ENCODE measurements at places on chromosomes 1 and 21.

DNA sequence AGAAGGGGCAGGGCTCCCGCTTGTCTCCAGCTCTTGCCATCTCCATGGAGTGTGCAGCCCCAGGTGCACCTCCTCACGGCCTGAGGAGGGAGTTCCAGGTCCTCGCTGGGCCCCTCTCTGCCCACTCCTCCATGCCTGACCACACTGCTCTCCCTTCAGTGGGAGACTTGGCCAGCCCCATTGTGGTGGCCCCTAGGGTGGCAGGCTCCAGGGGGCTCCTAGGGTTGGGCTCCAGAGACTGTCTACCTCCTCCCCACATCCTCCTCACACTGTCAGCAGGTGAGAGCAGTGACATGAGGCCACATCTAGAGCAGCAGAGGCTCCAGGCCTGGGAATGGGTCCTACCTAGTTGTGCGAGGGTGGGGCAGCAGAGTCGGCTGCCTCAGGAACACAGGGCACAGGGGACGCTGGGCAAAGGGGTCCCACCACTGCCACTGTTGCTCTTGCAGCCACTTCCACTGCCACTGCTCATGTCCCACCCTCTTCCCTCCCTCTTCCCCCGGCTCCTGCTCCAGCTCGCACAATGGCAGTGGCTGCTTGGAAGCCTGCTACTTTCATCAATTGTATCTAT is 514.8 kb downstream of the MRPL39 start:
- no peak for DNase-seq

DNA sequence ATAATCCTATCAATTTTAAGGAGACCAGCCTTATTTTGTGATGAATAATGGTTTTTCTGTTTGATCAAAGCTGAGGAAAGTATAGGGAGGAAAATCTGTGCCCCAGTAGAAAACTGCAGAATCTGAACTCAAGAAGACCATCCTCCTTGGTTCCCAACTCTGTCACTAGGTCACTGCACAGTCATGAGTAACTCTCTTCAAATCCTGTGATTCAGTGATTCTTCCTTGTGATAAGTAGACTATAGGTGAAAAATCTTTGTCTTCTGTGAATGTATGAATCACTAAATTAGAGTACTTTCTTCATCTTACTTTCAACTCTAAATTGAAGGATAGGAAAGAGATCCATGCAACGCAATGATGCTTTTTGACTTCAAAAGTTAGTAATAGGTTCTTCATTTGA is 13.3 kb upstream of the OR2L5 start:
- no peak for DNase-seq

GRCh38 chr1:95197616-95198252 is 36.3 kb upstream of the RWDD3 start:
- no peak for DNase-seq

DNA sequence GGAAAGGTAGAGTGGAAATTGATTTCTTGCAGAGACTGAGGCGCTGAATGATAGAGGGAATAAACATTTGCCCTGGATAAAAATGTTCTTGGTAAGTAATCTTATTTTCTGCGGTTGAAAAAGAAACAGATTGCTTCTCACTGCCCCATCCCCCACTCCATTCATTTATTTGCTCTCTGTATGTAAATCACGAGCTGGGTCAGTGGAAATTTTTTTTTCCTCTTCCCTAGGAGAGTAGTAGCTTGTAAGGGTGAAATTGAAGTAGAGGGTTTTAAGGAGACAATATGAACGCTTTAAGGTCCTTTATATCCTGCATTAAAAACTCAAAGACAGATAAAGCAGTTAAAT is 1.4 kb upstream of the BRINP3 start:
- no peak for DNase-seq

GRCh38 chr1:169724168-169724567 is 9.7 kb downstream of the SELE start:
- no peak for DNase-seq

DNA sequence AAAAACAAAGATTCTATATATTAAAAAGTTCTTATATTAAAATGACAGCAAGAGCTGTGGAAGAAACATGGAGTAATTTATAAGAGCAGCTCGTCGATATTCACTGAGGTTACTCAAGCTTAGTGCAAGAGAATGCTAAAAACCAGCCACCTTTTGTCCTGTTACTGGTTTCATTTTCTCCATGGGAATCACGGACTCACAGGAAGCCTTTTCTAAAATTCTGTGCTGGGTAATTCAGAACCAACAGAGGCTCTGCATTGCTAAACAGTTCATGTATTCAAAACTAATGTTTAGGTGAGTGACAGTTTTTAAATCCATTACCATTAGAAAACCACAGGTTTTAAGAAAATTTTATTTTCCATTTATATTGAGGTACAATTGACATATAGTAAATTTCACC is 147.8 kb upstream of the MAP1LC3C start:
- no peak for DNase-seq

DNA sequence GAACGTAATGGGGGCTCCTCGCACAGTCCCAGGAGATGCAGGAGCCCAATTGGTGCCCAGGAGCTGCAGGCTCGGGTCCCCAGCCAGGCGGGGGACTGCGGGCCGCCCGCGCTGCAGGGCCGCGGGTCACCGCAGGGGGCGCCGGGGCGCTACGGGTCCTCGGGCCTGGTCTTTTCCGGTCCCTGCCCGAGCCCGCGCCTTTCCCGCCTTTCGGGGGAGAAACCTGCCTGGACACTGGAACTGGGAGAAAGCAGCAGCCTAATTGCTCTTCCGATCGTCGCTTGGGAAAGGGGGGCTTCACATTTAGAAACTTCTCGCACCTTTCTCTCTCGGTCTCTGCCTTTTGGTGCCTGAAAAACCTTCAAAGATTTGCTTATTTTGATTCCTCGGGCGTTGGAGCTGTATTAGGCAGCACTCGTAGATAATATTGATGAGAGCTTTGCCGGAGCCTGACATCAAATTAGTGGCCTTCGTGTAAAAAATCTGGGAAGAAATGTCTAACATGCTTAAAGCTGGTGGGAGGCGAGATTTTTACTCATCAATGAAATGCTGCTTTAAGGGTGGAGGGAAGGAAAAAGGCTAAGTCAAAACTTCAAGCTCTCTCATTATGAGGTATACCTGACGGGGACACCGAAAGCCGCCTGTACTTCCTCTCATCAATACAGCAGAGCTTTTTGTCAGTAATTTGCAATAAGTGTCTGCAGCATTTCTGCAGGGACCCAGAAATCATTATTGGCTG is 12.6 kb upstream of the BARHL2 start:
- DNase-seq: no peak

- peak; percentile 80 for DNase-seq
Observed at GRCh38 chr1:100400404-100400803, 48.1 kb downstream of the CDC14A start.

DNA sequence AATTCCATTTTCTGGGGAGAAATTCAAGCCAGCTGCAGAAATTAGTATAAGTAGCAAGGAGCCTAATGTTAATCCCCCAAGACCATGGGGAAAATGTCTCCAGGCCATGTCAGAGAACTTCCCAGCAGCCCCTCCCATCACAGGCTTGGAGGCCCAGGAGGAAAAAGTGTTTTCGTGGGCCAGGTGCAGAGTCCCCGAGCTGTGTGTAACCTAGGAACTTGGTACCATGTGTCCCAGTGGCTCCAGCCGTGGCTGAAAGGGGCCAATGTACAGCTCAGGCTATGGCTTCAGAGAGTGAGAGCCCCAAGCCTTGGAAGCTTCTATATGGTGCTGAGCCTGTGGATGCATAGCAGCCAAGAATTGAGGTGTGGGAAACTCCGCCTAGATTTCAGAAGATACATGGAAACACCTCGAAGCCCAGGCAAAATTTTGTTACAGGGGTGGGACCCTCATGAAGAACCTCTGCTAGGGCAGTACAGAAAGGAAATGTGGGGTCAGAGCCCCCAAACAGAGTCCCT is 286.3 kb downstream of the MATN1 start:
- no peak for DNase-seq

DNA sequence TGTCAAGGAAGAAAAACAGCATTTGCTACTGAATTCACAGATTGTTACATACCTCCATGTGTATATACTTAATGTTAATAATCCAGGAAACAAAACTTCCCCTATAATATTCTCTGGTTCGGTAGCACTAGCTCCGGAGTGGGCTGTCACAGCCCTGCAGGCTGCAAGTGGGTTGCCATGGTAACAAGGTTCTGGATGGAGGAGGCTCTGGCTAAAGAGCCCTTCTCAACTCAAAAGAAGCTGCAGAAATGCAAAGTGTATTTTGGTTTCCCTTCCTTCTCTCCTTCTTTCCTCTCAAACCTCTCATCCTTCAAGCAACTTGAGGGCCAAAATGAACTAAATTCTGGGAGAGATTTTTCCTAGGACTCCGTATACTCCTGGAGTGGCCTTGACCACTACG is 45.2 kb downstream of the ASTN1 start:
- no peak for DNase-seq

- DNase-seq: no peak
Observed at GRCh38 chr1:66250075-66250474, 283.9 kb upstream of the SGIP1 start.

GRCh38 chr1:181112071-181112929 is 23.8 kb downstream of the IER5 start:
- no peak for DNase-seq

- no peak for DNase-seq
Observed at GRCh38 chr1:72932025-72932424, 649.7 kb upstream of the NEGR1 start.

GRCh38 chr1:53572065-53572814 is 113.0 kb downstream of the DMRTB1 start:
- no peak for DNase-seq

- no peak for DNase-seq
Observed at GRCh38 chr1:72483846-72484357, 201.6 kb upstream of the NEGR1 start.

DNA sequence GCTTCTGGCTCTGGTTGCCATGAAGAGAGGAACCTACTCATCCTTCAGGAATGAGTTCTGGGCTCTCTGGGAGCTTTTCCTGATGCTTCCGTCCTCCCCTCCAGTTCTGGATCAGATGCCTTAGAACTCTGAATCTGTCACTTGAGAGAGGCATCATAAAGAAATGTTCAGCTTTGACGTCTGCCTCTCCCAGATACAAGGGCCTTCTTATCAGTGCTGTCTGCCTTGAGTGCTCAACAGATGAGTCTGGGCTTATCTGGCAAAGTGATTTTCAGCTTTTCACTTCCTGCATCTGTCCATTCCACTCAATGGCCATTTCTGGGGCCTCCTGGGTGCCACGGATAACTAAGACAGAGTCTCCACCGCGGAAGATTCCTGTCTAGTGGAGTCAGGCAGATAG is 12.3 kb upstream of the OTUD3 start:
- no peak for DNase-seq

GRCh38 chr1:92577261-92577895 is 90.7 kb upstream of the GFI1 start:
- peak; percentile 24 for DNase-seq

- DNase-seq: no peak
Observed at GRCh38 chr1:228986093-228986904, 251.0 kb downstream of the RHOU start.

DNA sequence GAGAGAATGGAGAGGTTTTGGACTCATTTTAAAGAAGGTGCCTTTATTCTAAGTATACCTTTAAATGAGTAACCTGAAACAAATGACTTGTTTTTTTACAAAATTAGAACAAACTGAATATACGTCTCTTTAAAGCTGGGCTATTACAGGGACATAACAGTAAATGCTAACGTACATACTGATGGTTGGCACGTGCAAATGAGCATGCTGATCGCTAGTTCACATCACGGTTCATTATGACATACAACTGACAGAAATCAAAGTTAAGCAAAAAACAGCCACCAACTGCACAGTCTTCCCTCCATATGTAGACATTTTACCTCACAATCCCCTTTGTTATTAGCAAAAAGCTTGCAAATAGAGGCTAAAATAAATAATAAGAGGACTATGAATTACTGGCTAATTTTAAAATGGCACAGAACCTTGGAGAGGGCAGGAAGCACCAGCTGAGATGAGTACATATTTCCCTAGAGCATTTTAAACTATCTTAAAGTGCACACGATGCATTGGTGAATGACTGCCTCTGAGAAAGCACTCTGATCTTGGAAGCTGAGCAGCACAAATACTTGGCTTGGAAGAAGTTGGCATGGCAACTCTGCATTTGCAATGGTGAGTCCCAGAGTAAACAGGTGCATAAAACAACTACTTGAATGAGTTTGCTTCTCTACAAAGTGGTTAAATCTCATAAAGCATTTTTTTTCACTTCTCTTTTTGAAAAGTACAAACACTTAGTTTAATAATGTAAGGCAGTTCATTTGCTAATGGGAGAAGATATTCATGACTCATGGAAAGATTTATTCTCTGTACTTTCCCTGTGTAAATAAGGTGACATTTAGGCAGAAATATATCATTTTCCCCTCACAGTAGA is 204.7 kb downstream of the LHX8 start:
- no peak for DNase-seq

GRCh38 chr1:202964791-202965410 is 2.2 kb downstream of the CYB5R1 start:
- no peak for DNase-seq

DNA sequence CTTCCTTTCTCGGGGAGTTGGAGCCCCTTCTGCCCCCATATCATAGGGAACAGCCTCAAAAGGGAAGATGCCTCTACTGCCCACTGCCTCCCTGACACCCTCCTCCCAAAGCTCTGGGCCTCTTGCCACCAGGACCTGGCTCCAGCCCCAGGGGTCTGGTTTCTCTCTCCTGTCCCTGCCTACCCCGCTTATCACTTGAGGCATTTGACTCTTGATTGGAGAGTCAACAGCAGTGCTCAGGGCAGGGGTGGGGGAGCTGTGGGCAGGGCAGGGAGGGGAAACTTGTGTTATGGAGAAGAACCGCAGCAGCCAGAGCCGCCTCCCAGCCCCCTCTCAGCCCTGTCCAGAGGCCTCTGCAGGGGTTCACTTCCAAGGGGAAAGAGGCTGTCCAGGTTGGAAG is 573 bp downstream of the TRIM63 start:
- DNase-seq: no peak

GRCh38 chr1:25501235-25502058 is 42.0 kb upstream of the LDLRAP1 start:
- DNase-seq: no peak

DNA sequence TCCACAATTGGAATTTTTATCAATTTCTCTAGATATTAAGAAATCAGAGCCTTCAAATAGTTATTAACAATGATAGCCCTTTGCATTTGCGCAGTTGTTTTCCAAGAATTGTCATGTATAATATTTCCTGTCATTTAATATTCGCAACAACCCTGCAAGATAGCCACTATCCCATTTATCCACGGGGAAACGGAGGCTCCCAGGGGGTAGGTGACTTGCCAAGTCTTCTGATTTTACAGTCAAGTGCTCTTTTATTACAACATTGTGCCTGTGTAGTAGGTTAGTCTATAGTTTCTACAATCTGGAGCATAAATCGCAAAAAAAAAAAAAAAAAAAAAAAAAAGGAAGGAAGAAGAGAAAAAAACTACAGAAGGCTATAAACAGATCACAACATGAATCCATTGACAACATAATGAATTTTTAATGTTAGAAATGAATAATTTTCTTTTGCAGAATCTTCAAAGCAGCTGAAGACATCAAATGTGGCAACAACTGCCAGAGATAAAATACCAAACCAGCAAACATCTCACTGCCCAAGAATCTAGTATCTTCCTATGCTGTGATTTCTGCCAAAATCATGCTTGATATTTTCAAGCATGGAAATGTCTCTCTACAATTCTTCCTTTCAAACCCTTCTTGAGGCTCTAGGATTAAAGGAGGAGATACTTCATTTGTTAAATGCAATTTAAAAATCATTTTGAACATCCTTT is 125.5 kb downstream of the PTPN14 start:
- DNase-seq: no peak

GRCh38 chr1:29586991-29587745 is 350.8 kb downstream of the PTPRU start:
- DNase-seq: no peak

- DNase-seq: no peak
Observed at GRCh38 chr1:179872558-179872957, 5.0 kb downstream of the TOR1AIP2 start.
